ENCODE measurements at places on chromosomes 1 and 21.

DNA sequence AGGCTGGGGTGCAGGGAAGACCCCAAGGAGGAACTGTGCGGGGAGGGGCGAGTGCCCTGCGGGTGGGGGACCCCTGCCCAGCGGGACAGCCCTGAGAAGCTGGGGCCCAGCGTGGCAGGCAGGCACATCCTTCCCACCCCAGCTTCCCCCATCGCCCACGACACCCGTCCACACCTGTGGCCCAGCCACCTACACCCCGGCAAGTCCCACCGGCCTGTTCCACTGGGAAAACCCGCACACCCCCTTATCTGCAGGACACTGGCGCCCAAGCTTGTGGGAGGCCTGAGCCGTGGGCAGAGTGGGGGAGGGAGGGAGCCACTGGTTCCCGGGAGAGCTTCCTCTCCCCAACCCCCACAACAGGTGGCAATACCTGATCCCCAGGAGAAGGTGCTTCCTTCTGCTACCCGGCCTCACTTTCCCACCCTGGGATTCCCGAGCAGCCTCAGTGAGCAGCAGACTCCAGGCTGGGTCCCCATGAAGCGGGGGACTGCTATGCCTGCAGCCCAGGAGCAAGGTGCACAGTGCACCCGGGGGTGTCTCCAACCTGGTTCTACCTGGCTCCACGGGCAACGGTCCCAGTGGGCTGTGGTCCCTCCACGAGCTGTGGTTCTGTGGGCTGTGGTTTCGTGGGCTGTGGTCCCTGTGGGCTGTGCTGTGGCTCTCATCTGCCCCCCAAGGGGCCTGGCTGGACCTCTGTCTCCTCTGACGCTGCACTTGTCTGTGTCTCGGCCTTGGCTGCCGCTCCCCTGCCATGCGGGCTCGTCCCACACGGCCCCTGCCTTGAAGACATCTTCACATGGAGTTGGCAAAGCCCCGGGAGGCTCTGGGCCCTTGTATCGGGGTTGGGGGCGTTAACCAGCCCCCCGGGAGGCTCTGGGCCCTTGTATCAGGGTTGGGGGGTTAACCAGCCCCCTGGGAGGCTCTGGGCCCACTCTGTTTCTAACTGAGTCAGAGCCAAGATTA is 37.8 kb upstream of the POFUT2 start:
- DNase-seq, result no peak

- DNase-seq, result peak; percentile 44
Measured at GRCh38 chr1:89821322-89822108, 683 bp downstream of the LRRC8D start.

GRCh38 chr1:154456631-154457030 is 45.4 kb upstream of the TDRD10 start:
- no peak for DNase-seq

GRCh38 chr1:159014851-159015250 is 5.1 kb downstream of the IFI16 start:
- DNase-seq, result no peak

GRCh38 chr1:209382231-209383100 is 201.0 kb upstream of the CAMK1G start:
- DNase-seq, result no peak

GRCh38 chr1:25559031-25559430 is 15.6 kb downstream of the LDLRAP1 start:
- no peak for DNase-seq

GRCh38 chr1:231216498-231216897 is 24.5 kb upstream of the GNPAT start:
- DNase-seq, result no peak

DNA sequence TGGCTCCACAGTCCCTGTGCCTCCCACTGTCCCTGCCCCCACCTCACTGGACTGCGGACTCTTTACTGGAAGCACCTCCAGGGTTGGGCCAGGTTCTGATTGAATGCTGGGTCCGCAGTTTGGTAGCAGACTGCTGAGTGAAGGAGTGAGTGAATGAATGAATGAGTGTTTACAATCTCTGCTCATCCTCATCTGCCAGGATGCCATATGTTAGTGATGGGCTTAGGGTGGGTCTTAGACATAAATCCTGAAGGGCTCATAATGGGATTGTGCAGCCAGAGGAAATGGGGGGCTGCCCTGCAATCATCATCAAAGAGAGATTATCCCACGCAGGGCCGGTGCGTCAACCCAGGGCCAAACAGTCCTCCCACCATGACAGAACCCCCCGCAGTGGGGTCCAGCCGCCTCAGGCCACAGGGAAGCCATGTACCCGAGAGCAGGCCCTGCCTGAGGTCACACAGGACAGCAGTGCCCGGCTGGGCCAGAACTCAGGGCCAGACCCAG is 26.1 kb downstream of the SLC1A7 start:
- no peak for DNase-seq

- DNase-seq, result no peak
Measured at GRCh38 chr1:147723691-147724323, 36.6 kb downstream of the GJA5 start.

DNA sequence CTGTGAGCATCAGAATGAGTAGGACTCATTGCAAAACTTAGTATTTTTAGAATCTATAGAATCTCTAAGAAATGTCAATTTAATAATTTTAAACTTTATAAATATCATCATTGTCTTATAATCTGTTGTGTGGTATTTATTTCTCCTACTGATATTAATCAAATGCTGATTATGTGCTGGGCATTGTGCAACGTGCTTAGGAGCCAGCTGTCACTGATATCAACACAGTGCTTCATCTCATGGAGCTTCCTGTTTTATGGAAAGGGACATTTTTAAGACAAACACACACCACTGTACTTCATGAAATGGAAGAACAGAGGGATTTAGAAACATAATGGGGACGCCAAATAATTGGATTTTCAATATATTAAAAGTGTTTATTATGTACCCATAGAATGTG is 737.9 kb upstream of the TMPRSS15 start:
- no peak for DNase-seq
